ENCODE measurements at places on chromosomes 16 and 17. TPM values are rescaled to one million over a fixed set of nuclear protein-coding genes. Genes with fewer than 3 reads are reported as not detected.

DNA sequence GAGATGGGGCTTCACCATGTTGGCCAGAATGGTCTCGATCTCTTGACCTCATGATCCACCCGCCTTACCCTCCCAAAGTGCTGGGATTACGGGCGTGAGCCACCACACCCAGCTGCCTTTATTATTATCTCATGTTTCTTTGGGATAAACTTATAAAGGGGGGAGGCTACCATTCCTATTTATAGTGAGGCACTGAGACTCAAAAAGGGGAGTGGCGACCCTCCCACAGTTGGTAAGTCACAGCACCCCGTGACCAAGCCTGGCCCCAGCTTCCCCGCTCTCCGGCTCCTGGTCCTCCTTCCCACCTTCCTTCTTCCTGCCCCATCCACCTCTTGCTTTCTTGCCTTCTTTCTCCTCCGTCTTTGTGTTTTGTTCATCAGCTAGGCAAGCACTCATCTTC, 5.2 kb downstream of the MYH3 start:
- no peak for DNase-seq

DNA sequence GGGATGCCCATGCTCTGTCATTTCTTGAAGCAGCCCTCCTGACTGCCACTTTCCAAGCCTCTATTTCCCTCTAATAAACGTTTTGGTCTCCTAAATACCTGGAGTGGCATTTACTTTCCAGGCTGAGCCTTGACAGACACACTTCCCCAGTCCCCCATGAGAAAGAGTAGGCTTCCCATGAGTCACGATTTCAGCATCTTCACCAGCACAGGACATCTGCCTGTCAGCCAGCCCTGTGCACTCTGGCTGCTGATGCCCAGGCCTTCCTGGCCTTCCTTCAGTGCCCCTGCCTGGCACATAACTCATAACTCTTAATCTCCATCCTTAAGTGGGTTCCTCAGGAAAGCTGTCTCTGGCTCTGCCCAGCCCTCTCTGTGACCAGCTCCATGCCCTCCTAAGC, 30.8 kb upstream of the GAS7 start:
- no peak for DNase-seq

GRCh38 chr17:61402978-61403800, 3.5 kb downstream of the TBX2 start:
- no peak for DNase-seq

- no peak for DNase-seq
Observed at GRCh38 chr16:50193594-50193993, 40.5 kb downstream of the TENT4B start.

GRCh38 chr16:89510526-89510925, 2.3 kb downstream of the SPG7 start:
- DNase-seq, result no peak

DNA sequence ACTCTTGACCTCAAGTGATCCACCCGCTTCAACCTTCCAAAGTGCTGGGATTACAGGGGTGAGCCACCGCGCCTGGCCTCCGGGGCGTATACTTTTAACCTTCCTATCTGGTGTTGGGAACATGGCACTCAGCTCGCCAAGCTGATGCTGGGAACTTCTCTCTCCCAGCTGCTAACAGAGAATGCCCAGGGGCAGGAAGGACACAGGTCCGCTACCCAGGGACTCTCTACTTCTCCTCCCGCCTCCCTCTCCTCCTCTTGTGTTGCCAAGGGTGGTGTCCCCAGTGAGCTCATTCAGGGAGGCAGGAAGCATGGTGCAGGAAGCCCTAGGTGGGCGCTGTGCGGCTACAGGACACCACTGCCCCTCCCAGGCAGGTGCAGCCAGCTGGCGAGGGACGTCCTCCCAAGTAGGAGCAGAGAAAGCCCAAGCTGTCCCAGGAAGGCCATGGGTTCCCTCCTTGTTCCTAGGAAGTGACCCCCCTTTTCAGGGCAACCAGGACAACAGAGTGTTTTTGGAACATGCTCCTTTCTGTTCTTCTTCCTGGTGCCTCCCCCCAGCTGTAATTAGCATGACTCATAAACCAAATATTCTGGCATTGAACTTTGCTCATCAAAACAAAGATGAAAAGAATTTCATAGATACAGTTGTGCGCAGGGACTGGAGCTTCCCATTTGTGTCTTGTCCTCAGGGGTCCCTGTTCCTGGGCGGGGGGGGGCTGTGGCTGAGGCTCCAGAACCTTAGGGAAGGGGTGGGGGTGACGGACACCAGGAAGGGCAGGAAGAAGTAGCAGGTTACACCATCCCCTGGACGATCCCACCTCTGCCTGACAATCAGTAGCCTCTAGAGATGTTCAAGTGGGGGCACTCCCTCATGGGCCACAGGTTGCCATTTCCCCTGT, 2.7 kb downstream of the C1QTNF1 start:
- DNase-seq, result no peak

GRCh38 chr17:48733632-48734328, 5.2 kb upstream of the HOXB13 start:
- DNase-seq, result no peak

DNA sequence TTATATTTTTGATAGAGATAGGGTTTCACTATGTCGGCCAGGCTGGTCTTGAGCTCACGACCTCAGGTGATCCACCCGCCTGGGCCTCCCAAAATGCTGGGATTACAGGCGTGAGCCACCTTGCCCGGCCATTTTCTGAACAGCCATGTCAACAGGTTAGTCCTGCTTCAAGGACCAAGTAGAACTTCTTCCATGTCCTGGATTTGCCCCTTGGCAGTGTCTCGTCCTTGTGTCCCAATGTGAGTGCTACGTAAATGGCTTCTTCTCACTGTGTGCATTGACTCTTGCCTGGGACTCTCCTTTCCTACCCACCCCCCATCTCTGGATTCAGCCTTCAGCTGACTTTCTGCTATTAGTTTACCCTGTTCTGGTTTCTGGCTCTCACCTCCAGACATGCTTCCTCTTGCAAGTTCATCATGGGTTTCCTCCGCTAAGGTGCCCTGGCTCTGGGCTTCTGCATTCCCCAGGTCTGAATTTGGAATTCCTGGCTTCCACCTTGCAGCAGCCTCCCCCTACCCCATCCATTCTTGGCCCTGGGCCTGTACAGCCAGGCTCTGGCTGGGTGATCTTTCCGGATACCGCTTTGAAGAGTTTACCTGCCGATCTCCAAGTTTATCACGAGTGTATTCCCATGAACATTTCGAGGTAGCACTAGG, 14.0 kb upstream of the IRF8 start:
- DNase-seq, result no peak

DNA sequence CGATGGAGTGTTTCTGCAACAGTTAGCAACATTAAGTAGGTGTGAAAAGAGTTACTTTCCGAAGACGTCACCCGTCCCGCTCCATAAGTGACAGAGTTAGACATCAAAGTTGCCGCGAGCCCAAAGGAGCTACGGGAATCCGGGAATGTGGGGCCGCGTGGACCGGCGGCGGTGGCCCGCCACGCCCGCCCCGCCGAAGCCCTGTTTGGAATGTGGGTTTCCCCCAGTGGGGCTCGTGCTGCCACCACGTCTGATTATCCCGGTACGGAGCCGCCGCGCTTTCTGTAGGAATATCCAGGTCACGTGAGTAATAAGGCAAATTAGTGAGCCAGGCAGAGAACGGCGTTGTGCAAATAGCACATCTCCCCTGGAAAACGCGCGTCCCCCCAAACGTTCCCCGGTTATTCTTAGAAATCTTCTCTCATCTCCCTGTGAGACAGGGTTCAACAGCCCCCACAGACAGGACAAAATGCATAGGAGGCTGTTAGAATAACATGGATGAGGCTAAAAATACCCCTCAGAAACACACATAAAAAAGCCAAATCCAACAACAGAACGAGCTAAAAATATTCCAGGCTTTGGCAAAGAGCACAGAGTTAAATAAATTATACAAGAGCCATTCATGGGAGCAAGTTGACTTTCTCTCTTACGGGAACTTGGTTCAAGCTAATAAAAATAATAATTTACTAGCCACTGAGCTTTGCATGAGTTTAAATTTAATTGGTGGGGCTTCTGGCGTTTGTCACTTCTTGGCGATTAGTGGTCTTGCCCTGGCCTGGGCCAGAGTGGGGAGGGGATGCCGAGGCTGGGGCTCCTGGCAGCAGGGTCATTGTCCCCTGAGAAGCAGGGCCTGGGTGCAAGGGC, 8.6 kb downstream of the BAHCC1 start:
- no peak for DNase-seq

- DNase-seq, result no peak
Observed at GRCh38 chr17:35299135-35299534, 56.3 kb downstream of the SLFN5 start.

GRCh38 chr16:79735271-79735670, 134.7 kb upstream of the MAF start:
- DNase-seq, result no peak

DNA sequence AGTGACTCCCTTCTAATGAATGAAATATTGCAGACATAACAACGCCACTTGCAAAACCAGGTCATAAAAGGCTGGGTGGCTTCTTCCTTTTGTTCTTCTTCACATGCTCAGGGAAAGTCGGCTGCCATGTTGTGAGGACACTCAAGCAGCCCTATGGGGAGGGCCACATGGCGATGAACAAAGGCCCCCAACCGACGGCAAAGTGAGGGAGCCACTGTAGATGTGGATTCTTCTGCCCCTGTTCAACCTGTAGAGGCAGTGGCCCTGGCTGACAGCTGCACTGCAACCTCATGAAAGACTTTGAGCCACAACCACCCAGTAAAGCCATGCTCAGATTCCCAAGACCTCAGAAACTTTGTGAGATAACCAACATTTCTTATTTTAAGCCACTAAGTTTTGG, 203.5 kb upstream of the TNRC6C start:
- no peak for DNase-seq

DNA sequence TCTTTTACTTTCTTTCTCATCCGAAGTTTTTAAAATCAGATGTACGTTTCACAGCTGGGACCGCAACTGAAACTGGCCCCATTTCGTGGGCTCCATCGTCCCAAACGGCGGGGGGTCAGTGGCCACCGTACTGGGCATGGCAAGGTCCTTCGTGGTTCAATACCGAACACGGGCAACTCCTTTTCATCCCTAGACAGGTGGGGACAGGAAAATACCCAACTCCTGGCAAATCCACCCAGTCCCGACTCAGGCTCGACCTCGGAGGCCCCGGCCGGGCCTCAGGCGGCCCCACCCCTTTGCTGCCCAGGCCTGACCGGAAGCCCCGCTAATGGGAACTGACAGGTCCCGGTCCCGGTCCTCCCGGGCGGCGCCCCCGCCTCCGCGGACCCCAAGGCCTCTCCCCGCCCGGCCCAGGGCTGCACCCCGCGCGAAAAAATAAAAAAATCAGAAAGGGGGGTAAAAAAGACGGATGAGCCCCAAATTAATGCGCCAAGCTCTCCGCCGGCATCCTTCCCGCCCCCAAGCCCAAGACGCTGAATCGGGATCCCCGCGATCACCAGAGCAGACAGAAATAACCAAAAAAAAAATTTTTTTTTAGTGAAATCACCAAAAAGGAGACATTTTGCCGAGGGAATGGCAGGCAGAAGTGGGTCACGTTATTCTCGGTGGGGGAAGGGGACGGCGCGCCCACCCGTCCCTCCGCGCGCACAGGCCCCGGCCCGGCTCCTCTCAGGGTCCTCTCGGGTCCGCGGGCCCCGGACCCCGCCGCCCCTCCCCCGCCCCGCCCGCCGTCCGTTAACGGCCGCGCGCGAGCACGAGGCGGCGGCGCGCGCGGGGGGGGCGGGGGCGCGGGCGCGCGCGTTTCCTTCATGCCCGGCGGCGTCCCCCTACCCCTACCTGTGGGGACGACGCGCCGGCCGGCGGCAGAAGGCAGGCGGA, 562 bp downstream of the ZC3H7A start:
- DNase-seq, result no peak

- DNase-seq, result no peak
Observed at GRCh38 chr17:65511316-65511715, 50.1 kb downstream of the AXIN2 start.

DNA sequence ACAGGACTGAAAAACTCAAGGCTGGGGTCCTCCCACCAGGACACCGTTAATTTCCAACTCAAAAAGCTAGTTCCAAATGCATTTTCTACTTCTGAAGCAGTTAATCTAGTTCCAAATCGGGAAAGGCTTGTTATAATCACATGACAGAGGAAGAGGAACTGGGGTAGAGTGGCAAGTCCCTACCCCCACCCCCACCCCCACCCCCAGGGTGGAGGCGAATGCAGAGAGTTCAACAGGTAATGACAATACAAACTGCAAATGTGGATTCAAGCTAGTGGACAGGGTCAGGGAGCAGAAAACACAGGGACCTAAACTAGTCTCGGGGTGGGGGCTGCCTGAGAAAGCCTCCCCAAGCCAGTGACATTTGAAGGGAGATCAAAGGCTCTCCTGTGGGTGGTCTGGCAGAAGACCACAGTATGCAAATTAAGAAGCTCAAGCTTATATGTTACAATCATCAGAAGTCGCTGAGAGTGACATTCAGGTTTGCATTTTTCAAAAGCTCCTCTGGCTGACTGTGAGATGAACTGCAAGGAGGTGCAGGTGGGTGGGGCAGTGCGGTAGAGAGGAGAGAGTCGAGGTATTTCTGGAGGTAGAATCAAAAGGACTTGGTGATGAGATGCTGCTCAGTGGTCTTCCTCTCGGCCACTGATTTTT, 56.4 kb upstream of the SLC25A19 start:
- DNase-seq, result no peak

DNA sequence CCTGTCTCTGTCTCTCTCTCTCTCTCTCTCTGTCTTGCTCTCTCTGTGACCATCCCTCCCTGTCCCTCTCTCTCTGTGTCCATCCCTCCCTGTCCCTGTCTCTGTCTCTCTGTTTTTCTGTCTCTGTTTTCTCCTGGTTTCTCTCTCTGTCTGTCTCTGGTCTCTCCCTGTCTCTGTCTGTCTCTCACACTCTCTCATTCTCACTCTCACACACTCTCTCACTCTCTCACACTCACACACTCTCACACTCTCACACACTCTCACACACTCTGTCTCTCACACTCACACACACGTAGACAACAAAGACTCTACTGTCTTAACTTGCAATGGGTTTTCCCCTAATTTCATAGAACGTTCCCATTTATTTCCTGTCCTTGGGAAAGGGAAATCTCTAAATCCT, 299.5 kb downstream of the FOXL1 start:
- no peak for DNase-seq

- no peak for DNase-seq
Observed at GRCh38 chr17:30273373-30273772, 18.4 kb downstream of the BLMH start.

DNA sequence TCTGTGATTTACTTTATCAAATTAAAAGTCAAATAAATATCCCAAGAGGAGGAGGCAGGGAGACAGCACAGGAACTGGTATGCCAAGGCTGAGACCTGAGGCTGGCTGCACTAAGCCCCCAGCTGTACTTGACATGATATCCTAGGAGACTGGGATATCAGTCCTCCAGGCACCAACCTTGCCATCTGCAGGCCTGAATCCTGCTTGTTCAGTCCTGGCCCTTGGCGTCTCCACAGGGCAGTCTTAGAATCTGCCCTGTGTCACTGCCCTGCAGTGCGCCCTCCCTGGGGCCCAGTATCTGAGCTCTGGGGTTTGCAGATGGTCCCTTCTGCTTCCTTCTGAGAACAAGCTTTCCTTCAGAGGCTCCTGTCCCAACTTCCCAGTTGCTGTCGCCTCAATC, 75.9 kb downstream of the HS3ST3A1 start:
- no peak for DNase-seq

- no peak for DNase-seq
Observed at GRCh38 chr16:55325080-55325447, 1.1 kb downstream of the IRX6 start.

Gene HOXB1
- not detected for total RNA-seq

Gene ABCA9
- 6.6 TPM for total RNA-seq

Gene VMO1
- total RNA-seq, result 0.62 TPM

Gene HBA1
- total RNA-seq, result 270 TPM

Gene CES5A
- total RNA-seq, result 0.16 TPM

Gene TEKT5
- total RNA-seq, result 1.2 TPM

Gene KCNJ16
- total RNA-seq, result 5.3 TPM

Gene KCNG4
- total RNA-seq, result not detected

Gene ADGRG3
- 0.16 TPM for total RNA-seq
